RWPE1 (cell line): ENCODE measurements at places on chromosomes 1 and 21.
A peak's percentile ranks its signal among the peaks of the same experiment; 100 is the strongest.

DNA sequence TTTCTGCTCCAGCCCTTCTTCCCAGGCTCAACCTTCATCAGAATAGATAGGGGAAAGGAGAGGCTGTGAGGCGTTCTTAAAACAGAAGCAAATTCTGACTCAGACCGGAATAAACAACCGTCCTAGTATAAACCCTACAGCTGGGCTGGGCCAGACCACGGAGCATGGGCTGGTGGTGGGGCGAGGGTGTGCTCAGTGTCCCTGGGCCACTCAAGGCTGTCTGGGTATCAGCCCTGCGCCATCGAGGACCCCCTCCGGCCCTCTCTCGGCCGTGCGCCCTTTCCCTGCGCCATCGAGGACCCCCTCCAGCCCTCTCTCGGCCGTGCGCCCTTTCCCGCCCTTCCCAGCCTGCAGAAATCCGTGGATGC, 36.0 kb downstream of the CAPN2 start:
- DNase-seq, result no peak

- no peak for DNase-seq
Observed at GRCh38 chr1:59967141-59967697, 40.6 kb upstream of the CYP2J2 start.

- DNase-seq, result peak; percentile 66
Observed at GRCh38 chr1:3483801-3484444, 29.5 kb downstream of the ARHGEF16 start.

DNA sequence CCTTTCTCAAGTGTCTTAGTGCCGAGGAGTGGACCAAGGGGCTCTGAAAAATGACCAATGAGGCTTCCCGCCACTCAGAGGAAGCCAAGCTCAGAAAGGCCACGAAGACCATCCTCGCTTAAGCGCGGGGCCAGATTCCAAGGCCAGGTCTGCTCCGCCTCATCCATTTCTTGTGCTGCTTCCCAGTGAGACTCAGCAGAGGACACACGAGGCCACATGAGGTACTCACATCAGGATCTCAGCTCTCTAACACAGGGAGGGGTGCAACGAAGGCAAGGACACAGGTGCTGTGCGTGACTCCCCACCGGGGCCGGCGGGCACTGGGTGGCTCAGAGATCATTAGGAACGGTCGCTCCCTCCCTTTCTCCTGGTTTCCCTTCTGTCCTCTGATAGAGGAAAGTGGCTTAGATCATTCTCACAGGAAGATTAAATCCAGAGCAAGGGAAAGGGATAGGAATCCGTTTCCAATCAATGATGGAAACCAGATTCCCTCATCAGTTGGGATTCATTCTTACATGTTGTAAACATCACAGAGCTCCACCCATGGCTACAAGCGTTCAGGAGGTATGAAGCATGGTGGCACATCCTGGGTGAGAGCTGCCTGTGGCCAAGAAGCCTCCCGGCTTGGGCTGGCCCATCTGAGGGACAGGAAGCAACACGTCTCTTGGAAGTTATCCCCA, 46.7 kb downstream of the CAPZB start:
- no peak for DNase-seq

- peak; percentile 31 for DNase-seq
Observed at GRCh38 chr1:164765557-164765956, 206.6 kb downstream of the PBX1 start.

GRCh38 chr1:178004926-178005391, 35.1 kb upstream of the SEC16B start:
- DNase-seq, result peak; percentile 44

DNA sequence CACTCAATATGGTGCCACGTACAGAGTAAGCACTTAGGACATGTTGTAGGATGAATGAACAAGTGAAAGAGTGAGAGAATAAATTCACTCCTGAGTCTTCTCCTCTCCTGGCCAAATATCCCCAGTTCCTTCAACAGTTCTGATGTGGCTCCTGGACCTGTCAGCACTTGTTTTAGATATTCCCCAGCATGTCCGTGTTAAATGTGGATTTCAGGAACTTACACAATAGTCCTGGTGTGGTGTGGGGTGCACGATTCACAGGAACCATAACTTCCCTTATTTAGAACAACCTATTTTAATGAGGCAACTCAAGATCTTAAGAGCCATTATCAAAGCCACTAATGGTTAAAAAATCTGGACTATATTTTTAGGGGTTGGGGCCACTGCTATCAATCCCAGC, 39.0 kb upstream of the MYSM1 start:
- no peak for DNase-seq

DNA sequence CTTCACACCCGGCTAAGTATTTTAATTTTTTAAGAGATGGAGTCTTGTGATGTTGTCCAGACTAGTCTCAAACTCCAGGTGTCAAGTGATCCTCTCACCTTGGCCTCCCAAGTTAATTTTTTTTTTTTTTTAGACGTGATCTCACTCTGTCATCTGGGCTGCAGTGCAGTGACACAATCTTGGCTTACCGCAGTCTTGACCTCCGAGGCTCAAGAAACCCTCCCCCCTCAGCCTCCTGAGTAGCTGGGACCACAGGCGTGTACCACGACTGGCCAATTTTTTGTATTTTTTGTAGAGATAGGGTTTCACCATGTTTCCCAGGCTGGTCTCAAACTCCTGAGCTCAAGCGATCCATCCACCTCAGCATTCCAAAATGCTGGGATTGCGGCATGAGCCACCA, 11.7 kb upstream of the IFNLR1 start:
- no peak for DNase-seq

DNA sequence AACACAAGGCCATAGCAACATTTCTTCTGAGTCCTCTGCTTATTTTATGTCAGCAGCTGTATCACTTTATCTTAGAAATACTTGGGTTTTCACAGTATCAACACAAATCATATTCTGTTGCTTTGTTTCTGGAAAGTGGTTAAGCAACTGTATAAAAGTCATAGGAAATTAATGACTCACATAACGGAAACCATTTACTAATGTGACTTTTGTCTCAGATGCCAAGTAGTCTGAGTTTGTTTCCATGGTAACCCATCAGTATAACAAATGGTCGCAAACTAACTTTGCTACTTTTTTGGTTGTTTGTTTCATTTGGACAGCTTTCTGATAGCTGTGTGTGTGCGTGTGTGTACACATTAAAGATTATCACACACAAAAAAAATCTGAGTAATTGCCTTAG, 31.1 kb downstream of the EEIG2 start:
- peak; percentile 37 for DNase-seq

- no peak for DNase-seq
Observed at GRCh38 chr1:101301446-101302057, 64.7 kb downstream of the S1PR1 start.

DNA sequence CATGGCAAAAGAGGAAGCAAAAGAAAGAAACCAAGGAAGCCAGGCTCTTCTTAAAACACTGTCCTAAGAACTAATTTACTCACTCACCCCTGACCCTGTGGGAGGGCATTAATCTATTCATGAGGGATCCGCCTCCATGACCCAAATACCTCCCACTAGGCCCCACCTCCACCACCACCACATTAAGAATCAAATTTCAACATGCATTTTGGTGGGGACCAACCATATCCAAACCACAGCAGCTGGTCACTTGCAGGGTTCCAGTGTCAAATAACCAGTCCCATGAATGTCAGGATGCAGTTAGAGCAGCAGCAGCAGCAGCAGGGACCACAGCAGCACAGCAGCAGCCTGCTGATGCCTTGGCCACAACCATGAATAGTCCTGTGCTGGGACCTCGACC, 83.8 kb downstream of the ZC3H11B start:
- no peak for DNase-seq
